ENCODE measurements at places on chromosomes 12 and 14. TPM values are rescaled to one million over a fixed set of nuclear protein-coding genes. Genes with fewer than 3 reads are reported as not detected.

DNA sequence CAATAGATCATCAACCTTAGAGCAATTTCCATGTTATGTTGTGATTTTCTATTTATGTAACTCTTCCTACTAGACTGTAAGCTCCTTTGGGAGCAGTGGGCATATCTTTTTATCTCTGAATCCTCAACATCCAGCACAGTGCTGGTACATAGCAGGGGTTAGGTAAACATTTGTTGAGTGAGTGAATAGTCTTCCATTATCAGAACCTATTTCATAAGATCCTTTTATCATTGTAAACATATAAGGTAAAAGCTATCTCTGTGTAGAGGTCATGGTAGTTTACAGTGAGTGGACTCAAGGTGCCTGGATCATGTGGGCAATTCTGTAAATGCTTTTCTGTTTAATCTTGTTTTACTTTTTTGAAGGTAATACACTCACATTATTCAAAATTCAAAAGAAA lies 15.1 kb downstream of the FKBP11 start:
- H3K27me3 ChIP-seq, result peaks cover 1% of the 10 kb centered on the region
- DNase-seq, result no peak
- H3K27ac ChIP-seq, result no peak overlapping the region
- H3K36me3 ChIP-seq, result peaks cover 3% of the 10 kb centered on the region

The PRPH gene
- total RNA-seq, result not detected

DNA sequence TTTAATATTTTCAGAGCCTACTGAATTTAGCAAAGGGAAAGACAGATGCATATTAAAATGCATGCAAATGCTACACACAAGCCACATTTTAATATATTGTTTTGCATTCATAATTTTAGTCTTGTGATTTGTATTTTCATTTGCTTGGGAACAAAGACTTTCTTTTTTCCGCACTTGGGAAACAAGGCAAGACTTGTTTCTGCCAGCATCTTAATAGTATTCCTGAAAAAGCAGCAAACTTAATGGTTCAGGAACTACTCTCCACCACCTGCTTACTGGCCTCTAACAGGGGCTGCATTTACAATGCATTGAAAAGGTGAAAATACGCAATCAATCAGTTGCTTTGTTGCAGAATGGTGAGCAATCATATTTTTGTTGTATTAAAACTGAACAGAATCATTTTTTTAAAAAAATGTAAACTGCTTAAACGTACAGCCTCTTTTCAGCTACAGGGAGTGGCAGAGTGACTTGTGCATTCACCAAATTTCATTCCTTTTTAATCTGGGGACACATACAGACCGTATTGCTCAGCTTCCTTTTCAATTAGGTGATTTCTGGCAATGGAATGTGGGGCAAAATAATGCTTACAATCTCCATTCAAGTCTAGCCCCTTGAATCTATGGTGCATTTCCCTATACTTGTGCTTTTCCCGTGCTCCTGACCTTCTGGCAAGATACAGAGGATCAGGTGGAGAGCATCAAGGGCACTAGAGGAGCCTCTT lies 144.1 kb upstream of the BTG1 start:
- peaks cover 2% of the 10 kb centered on the region for H3K36me3 ChIP-seq
- H3K27ac ChIP-seq, result no peak overlapping the region
- no peaks in the 10 kb centered on the region for H3K4me1 ChIP-seq

The SYNE3 gene
- total RNA-seq, result 45.2 TPM

GRCh38 chr12:10901427-10901826 lies 7.9 kb downstream of the TAS2R13 start:
- DNase-seq, result no peak
- H3K4me1 ChIP-seq, result no peaks in the 10 kb centered on the region
- H3K36me3 ChIP-seq, result peaks cover 7% of the 10 kb centered on the region
- no peak overlapping the region for H3K27ac ChIP-seq
- H3K4me3 ChIP-seq, result no peak overlapping the region

DNA sequence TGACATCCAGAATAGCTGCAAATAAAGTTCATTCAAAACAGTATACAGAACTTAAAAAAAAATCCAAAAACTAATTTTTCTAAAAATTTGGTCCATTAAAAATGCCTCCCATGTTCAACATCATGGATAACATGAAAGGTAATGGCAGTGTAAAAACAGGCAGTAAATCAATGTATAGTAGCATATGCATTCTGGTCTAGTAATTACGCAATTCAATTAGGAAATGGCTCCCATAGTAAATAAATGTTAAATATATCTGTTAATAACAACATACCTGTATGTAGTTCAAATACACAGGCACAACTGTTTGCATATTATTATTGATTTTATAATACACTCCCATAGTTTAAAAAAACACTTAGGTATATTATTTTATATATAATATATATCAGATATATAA lies 42.5 kb downstream of the SGPP1 start:
- peaks cover 14% of the 10 kb centered on the region for H3K36me3 ChIP-seq
- H3K4me3 ChIP-seq, result no peak overlapping the region
- peaks cover 2% of the 10 kb centered on the region for H3K4me1 ChIP-seq
- H3K27ac ChIP-seq, result no peak overlapping the region
- DNase-seq, result no peak

- H3K27me3 ChIP-seq, result no peaks in the 10 kb centered on the region
- DNase-seq, result no peak
- no peak overlapping the region for H3K4me3 ChIP-seq
- H3K4me1 ChIP-seq, result no peaks in the 10 kb centered on the region
- no peak overlapping the region for H3K27ac ChIP-seq
These were observed 411.1 kb upstream of the MDGA2 start for GRCh38 chr14:48086516-48086915.

The SLC25A21 gene
- not detected for total RNA-seq

The FOS gene
- total RNA-seq, result 26.5 TPM

The KIF5A gene
- 2.4 TPM for total RNA-seq

GRCh38 chr12:121649819-121650353 lies 19.6 kb downstream of the MORN3 start:
- H3K4me3 ChIP-seq, result peak overlapping the region; percentile 6
- H3K27ac ChIP-seq, result no peak overlapping the region
- H3K36me3 ChIP-seq, result peaks cover 43% of the 10 kb centered on the region
- H3K27me3 ChIP-seq, result no peaks in the 10 kb centered on the region

DNA sequence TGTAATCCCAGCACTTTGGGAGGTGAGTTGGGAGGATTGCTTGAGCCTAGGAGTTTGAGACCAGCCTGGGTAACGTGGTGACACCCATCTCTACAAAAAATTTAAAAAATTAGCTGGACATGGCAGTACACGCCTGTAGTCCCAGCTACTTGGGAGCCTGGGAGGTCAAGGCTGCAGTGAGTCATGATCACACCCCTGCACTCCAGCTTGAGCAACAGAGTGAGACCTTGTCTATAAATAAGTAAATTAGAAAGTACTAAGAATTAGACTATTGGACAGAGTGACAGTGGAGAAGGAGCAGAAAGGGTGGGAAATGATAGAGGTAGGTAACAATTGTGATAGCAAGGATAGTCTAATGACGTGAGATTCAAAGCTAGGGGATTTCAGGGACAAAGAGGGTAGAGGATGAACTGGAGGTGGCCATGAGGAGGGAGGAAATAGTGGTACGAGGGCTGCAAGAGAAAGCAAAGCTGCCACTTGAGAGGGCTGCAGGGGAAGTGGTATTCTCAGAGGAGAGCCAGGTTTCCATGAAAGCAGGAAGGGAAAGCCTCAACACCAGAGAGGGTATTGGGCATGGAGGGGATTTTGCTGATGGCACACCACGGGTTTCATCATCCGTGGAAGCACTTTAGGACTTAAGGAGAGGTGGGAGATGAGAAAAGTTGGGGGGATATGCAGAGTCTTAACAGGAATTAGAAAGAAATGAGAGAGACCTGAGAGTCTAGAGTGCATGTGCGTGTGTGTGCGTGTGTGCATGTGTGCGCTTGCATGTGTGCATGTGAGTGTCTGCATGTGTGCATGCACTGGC lies 85.6 kb downstream of the SYNE2 start:
- DNase-seq, result peak; percentile 79
- peaks cover 17% of the 10 kb centered on the region for H3K36me3 ChIP-seq
- no peak overlapping the region for H3K4me3 ChIP-seq
- H3K4me1 ChIP-seq, result peaks cover 26% of the 10 kb centered on the region
- H3K27ac ChIP-seq, result no peak overlapping the region

The CLEC1B gene
- total RNA-seq, result not detected

- no peak overlapping the region for H3K4me3 ChIP-seq
- H3K4me1 ChIP-seq, result peaks cover 8% of the 10 kb centered on the region
- no peaks in the 10 kb centered on the region for H3K36me3 ChIP-seq
- no peak overlapping the region for H3K27ac ChIP-seq
- no peak for DNase-seq
These were observed 791 bp downstream of the TMEM233 start for GRCh38 chr12:119594399-119594730.

GRCh38 chr14:68349900-68350629 lies 442.8 kb downstream of the ZFP36L1 start:
- peaks cover 3% of the 10 kb centered on the region for H3K36me3 ChIP-seq
- no peak overlapping the region for H3K4me3 ChIP-seq

DNA sequence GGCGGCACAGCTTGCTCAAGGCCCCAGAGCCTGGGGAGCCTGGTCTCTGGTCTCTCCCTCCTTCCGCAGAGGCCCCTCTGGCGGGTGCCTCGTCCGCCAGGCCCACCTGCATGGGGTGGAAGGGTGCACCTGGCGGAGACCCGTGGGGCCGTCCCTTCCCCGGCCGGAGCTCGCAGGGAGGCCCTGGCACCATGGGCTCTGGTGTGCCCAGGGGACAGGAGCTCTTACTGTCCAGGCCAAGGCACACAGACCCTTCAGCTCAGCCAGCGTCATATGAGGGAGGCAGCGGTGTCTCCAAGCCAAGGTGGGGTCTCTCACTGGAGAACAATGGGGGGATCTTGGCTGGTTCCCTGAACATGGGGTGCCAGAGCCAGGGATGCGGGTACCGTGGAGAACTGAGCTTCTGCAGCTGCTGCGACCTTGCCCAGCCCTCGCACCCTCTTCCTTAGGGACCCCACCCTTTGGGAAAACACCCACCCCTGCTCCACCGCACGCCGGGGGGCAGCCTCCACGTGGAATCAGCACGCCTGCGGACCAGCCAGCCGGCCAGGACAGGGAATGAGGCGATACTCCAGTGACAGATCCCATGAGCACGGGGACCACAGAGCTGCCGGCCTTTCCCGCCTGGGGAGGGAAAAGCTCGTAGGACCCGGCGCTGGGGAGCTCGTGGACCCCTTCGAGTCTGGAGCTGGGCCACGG lies 25.7 kb upstream of the GALNT9 start:
- no peak overlapping the region for H3K27ac ChIP-seq
- H3K36me3 ChIP-seq, result no peaks in the 10 kb centered on the region
- no peaks in the 10 kb centered on the region for H3K27me3 ChIP-seq
- no peak for DNase-seq
- H3K4me1 ChIP-seq, result no peaks in the 10 kb centered on the region

The CNPY2 gene
- 169 TPM for total RNA-seq

DNA sequence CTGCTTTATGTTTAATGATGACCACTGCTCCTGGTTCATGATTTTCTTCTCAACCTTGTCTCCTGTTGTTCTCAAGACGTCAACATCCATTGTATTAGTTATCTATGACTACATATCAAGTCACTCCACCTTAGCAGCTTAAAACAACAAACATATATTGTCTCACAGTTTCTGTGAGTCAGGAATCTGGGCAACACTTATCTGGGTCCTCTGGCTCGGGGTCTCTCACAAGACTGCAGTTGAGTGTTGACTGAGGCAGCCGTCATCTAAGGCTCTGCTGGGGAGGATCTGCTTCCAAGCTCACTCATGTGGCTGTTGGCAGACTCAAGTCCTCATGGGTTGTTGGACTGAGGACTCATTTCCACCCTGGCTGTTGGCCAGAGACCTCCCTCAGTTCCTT lies 27.3 kb upstream of the FRS2 start:
- no peak overlapping the region for H3K4me3 ChIP-seq
- DNase-seq, result no peak
- H3K4me1 ChIP-seq, result no peaks in the 10 kb centered on the region
- no peaks in the 10 kb centered on the region for H3K36me3 ChIP-seq

The MIA2 gene
- 21.8 TPM for total RNA-seq

The GRIN2B gene
- not detected for total RNA-seq

The GPRC5D gene
- total RNA-seq, result not detected

GRCh38 chr14:85865701-85866100 lies 335.8 kb downstream of the FLRT2 start:
- no peak for DNase-seq
- H3K4me1 ChIP-seq, result no peaks in the 10 kb centered on the region

The CFAP251 gene
- total RNA-seq, result 1.1 TPM

The SIX6 gene
- not detected for total RNA-seq

DNA sequence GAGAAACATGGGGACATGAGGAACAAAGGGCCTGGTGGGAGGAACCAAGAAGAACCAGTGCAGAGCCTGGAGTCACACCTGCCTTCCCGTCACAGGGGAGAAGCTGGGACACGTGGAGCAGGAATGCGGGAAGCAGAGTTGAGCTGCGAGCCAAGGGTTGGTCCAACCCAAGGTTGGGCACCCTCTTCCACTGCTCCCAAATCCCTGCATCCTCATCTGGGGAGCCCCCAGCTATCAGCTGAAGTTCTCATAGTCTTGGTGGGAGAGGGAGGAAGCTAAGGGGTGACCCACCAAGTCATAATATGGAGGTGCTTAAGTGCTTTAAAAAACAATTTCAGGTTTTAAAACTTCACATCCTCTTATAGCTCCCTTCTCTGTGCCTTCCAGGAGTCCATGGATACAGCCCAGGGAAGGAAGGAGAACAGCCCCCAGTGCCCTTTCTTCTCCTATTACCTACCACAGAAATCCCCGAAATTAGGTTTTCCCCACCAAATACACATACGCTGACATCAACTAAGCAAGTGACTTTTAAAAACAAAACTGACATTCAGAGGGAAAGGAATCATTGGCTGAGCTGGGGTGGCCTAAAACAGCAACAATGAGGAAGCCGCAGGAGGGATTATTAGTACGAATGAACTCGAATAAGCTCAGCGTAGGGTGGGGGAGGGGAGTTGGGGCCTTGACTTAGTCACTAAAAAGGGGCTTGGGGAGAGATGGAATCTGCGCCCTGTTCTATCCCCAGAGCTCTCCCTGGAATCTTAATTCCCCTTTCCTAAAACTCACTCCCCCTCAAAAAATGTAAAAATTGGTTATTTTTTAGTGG lies 4.5 kb downstream of the MYL6 start:
- DNase-seq, result no peak
- peak overlapping the region; percentile 32 for H3K27ac ChIP-seq
- no peaks in the 10 kb centered on the region for H3K27me3 ChIP-seq
- peaks cover 33% of the 10 kb centered on the region for H3K4me1 ChIP-seq
- no peak overlapping the region for H3K4me3 ChIP-seq
- H3K36me3 ChIP-seq, result peaks cover 74% of the 10 kb centered on the region

- H3K4me3 ChIP-seq, result no peak overlapping the region
- no peaks in the 10 kb centered on the region for H3K27me3 ChIP-seq
These were observed 2.3 kb upstream of the DIO2 start for GRCh38 chr14:80213602-80214001.

The TCL1B gene
- total RNA-seq, result not detected

GRCh38 chr14:88983755-88984154 lies 159.3 kb downstream of the TTC8 start:
- H3K4me1 ChIP-seq, result no peaks in the 10 kb centered on the region
- no peaks in the 10 kb centered on the region for H3K36me3 ChIP-seq
- H3K27me3 ChIP-seq, result peaks cover 3% of the 10 kb centered on the region
- DNase-seq, result no peak

The RASSF3 gene
- total RNA-seq, result 40.8 TPM

- DNase-seq, result no peak
- no peak overlapping the region for H3K4me3 ChIP-seq
- H3K36me3 ChIP-seq, result no peaks in the 10 kb centered on the region
- H3K4me1 ChIP-seq, result no peaks in the 10 kb centered on the region
- no peaks in the 10 kb centered on the region for H3K27me3 ChIP-seq
These were observed 306.0 kb downstream of the NELL2 start for GRCh38 chr12:44570036-44570583.
